Brain microvascular endothelial cell (primary cell): ENCODE measurements at places on chromosomes 1 and 21.

DNA sequence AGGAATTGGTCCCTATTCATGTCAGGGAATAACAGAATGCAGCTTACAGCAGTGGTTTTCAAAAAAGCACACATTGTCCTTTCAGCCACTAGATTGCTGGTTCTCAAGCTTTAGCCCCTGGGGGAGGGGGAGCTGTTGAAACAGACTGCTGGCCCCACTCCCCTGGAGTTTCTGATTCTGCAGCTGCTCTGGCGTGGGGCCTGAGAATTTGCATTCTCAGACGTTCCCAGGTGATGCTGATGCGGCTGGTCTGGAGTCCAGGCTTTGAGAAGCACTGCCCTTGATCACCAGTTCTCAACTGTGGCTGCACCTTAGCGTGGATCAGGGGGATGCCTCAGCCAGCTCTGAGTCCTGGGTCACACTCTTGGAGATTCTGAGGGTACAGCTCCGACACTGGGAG lies 62.7 kb upstream of the LAPTM5 start:
- no peak for DNase-seq

DNA sequence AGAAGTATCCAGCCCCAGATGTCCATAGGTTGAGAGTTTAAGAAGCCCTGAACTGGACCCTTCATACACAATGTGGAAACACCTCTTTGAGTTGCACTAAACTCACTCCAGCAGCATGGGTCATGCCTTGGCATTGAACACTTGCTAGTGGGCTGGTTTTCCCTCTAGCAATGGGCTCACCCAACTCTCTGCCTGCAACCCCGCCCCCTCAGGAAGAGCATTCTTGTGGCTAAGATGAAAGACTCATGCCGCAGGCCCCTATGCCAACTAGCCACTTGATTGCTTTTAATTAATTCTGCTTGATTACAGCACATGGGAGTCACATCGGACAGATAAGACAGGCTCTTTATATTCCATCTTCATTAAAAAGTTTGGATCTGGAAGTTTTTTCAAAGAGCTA lies 136.5 kb upstream of the GJB5 start:
- DNase-seq, result no peak

DNA sequence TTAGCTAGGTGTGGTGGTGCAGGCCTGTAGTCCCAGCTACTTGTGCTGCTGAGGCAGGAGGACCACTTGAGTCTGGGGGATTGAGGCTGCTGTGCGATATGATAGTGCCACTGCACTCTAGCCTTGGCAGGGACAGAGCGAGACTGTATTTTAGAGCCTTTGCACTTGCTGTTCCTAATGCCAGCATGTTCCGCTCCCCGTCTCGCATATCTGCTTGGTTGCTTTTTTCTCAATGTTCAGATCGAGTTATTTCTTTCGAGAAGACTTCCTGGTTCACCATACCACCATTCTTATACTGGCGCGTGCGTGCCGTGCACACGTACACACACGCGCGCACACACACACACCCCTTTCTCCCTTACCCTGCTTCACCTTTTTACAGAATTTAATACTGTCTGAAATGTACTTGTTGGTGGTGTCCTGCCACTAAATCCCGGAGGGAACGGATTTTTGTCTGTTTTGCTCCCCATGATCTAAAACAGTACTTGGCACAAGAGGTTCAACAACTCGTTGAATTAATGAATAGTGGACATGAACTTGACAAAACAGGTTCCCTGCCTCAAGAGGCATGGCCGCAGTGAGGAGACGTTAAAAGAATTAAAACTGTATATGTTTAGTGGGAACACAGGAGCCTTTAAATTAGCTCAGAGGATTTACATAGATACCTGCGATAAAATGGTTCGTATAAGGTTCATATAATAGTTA lies 1.1 kb upstream of the RPRD2 start:
- DNase-seq, result no peak

DNA sequence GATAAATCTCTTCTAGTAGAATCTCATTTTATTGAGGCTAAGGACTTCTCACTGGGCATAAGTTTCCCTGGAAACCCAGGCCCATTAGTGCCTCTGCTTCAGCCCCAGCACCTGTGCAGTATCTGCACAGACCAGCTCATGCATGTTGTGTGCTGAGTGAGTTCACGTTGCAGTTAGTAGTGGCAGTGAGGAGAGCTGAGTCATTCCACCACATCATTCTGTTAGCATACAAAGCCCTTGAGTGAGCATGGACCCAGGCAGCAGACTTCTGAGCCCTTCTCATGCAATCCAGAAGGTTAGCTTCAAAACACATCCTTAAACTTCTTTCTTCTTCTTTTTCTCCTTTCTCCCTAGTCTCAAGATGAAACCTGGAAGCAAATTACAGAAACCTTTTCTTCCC lies 45.8 kb upstream of the NTPCR start:
- DNase-seq, result peak; percentile 64

DNA sequence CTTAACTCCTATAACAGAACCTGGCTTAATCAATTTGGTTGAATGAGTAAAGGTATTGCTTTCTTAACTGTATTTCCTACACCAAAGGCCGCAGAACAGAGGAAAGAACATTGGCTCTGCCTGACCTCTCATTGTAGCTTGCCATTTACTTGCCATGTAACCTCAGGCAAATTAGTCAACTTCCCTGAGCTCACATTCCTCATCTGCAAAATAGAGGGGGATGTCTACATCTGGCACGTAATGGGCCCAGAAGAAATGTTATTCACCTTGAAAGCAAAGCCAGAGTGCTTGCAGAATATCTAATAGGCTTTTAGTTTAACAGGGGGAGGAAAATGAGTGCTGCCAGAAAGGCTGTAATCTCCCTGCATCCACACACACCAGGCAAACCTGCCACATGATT lies 44.3 kb downstream of the LAMC2 start:
- no peak for DNase-seq
